ENCODE measurements at places on chromosomes 1 and 21. TPM values are rescaled to one million over a fixed set of nuclear protein-coding genes. Genes with fewer than 3 reads are reported as not detected.

- H3K4me3 ChIP-seq = no peak overlapping the region
- H3K27ac ChIP-seq = no peak overlapping the region
- H3K27me3 ChIP-seq = no peaks in the 10 kb centered on the region
- DNase-seq = no peak
Measured at GRCh38 chr1:77182083-77182482, 37.1 kb downstream of the PIGK start.

- H3K4me3 ChIP-seq = no peak overlapping the region
- no peak for DNase-seq
- H3K27ac ChIP-seq = no peak overlapping the region
- H3K4me1 ChIP-seq = no peaks in the 10 kb centered on the region
Measured at GRCh38 chr1:177975588-177976495, 6.0 kb upstream of the SEC16B start.

DNA sequence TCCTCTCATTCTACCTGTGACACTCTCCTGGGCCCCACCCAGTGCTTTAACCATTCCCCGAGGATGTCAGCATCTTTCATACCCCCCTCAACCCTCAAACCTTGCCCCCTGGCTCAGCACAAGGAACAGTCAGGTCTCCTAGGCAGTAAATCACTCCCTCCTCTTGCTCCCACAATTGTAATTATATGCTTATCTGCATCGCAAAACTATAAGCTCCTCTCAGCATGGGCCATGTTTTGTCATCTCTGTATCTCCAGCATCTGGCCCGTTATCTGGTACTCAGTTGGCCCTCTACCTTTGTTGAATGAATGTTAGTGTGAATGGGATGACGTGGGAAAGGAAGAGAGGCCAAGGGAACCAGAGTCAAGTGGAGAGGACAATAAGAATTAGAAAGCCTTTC lies 2.8 kb upstream of the ELOVL1 start:
- no peak for DNase-seq
- H3K4me1 ChIP-seq = peaks cover 22% of the 10 kb centered on the region
- H3K4me3 ChIP-seq = no peak overlapping the region
- H3K27ac ChIP-seq = no peak overlapping the region

DNA sequence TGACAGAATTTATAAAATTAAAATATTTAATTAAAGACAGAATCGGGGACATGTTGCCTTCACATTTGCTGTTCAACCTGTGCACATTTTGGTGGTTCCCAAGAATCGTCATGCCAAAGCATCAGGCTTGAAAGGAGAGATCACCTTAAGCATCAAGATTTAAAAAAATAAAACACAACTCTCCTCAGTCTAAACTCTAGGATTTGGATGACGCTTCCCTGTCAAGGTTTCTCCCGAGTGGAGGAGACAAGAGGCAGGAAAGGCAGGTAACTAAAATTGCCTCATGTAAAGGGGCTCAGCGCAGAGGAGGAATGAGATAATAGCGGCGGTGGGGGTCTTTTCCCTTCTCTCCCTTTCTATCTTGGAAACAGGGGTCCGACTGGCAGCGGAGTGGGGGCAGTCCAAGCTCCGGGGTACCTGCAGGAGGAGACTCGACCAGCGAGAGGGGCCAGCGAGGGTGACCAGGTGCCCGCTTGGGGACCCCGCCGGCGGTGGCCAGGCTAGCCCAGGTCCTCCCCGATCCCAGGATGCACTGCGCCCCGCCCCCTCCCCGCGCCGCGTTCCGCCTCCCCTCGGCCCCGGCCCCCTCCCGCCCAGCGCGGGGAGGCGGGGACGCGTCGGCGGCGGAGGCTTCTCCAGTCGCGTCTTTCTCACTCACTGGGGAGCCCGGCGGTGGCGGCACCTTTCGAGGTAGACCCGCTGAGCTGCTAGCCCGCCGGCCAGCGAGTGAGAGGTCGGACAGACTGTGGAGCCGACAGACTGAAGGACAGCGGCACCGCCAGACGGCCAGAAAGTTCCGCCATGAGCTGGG lies at the start of gene FNBP1L:
Gene FNBP1L (plus strand): TSS at position 638 of the 811 bp plus-strand sequence. CDS start 164 bp downstream, at position 802.
- H3K36me3 ChIP-seq = no peaks in the 10 kb centered on the region
- peak within 1 kb of the TSS; percentile 96 for H3K27ac ChIP-seq
- peaks cover 24% of the 10 kb centered on the region for H3K4me1 ChIP-seq
- peak within 1 kb of the TSS; percentile 96 for H3K4me3 ChIP-seq

The CAPN8 gene
- not detected for total RNA-seq
